ENCODE measurements at places on chromosomes 12 and 14. TPM values are rescaled to one million over a fixed set of nuclear protein-coding genes. Genes with fewer than 3 reads are reported as not detected.

The GUCY2C gene
- not detected for total RNA-seq

DNA sequence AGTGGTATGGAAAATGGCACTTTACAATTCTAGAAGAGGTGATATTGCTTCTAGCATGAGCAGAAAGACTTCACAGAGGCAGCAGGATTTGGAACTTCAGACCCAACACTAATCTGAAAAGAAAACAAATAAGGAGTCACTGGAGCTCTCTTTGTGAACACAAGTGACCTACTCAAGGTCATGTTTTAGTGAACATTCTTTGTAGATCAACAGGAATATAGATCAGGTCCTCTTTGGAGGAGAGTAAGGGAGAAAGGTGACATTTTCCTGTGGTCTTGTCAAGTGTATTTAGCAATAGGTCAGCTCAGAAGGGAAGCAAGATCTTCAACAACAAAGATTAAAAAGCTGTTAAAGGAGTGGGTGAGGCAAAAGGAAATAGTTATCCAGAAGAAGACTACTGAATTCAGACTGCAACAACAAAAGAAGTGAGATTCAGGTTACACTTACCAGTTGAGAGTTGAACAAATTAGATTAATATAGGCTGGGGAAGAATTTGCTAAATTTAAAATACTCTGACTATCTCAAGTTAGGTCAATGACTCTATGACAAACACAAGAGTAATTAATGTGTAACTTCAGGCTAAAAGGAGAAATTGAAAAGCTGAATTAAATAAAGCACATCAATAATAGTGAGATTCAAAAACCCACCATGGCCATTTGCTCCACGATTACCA, 528.2 kb downstream of the RPS29 start:
- no peak for DNase-seq

The PDZRN4 gene
- not detected for total RNA-seq

The CMKLR1 gene
- 34.5 TPM for total RNA-seq

The LRP1-AS gene
- total RNA-seq, result not detected

The CRY1 gene
- total RNA-seq, result 17.2 TPM

GRCh38 chr12:26058308-26058707, 66.5 kb downstream of the BHLHE41 start:
- DNase-seq, result no peak

The TSHR gene
- not detected for total RNA-seq

The NANOG gene
- not detected for total RNA-seq

GRCh38 chr14:76547831-76548230, 171.9 kb downstream of the ESRRB start:
- DNase-seq, result no peak

The SDR9C7 gene
- not detected for total RNA-seq

The PRKAG1 gene
- total RNA-seq, result 81.3 TPM

The RPL10L gene
- not detected for total RNA-seq

DNA sequence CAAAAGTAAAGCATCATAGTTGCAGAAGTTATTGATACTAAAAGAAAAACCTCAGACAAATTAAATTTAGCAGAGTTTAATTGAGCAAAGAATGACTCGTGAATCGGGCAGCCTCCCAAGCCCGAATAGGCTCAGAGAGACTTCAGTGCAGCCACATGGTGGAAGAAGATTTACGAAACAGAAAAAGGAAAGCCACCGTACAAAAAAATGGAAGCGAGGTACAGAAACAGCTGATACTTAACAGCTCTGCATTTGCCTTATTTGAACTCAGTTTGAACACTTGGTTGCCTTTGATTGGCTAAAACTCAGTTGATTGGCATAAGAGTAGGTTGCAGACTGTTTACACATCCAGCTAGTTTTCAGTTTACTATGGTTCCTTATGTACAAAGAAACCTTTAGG, 12.9 kb downstream of the TTC9 start:
- DNase-seq, result no peak

GRCh38 chr14:32017587-32017986, 59.5 kb upstream of the ARHGAP5 start:
- DNase-seq, result no peak

The RAB2B gene
- 12.6 TPM for total RNA-seq

- DNase-seq, result no peak
Measured at GRCh38 chr12:131323879-131324278, 370.2 kb downstream of the ADGRD1 start.

- no peak for DNase-seq
Measured at GRCh38 chr14:104121142-104121541, 17.2 kb upstream of the KIF26A start.

GRCh38 chr12:46391630-46392029, 19.1 kb upstream of the SLC38A2 start:
- DNase-seq, result no peak

GRCh38 chr12:24223926-24224325, 274.5 kb upstream of the SOX5 start:
- DNase-seq, result no peak

DNA sequence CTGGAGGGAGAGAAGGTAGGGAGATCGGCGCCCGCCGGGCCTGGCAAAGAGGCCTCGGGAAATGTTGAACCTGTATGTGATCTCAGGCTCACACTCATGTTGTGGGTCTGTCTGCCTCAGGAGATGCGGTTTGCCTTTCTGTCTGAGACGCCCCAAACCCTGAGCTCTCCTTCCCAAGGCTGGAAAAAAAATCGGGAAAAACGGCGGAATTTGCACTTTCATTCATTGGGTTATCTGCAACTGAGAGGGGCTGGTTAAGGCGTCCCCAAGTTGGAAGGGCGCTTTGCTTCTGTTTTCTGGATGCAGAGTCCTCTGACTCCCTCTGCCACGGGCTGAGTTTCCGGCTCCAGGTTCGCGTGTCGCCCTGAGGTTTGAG, 5.0 kb upstream of the HOXC9 start:
- no peak for DNase-seq

DNA sequence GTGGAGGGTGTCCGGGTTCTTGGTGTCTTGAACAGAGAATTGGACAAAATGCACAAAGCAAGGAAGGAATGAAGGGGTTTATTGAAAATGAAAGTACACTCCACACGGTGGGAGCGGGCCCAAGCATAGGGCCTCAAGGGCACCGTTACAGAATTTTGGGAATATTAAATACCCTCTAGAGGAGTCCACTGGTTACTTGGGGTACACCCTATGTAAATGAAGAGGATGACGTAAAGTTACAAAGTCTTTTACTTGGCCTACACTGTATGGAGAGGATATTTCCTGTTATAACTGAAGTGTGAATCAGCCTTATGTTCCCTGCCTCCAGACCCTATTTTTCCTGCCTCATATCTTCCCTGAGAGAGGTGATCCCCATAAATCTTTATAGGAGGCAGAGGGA, 102.6 kb downstream of the RIN3 start:
- no peak for DNase-seq

GRCh38 chr12:49874142-49874897, 29.4 kb downstream of the FAIM2 start:
- peak; percentile 13 for DNase-seq

DNA sequence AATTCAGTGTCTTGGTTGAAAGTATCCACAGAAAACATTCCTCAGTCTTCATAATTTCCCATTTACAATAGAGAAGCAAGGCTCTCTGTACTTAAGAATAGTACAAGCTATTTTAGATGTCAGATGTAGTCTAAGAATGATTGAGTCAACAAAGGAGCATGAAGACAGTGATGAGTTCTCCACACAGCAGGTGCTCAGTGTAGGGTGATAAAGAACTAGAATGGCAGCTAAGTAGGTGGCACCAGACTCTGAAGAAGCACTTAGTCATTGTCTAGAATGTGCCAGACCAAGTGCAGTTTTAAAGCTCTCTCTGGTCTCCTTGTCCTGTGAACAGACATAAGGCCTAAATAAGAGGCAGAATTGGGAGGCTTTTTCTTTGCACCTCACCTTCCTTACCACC, 504.6 kb downstream of the NRXN3 start:
- DNase-seq, result no peak

The FBLN5 gene
- total RNA-seq, result not detected

GRCh38 chr14:64998455-64998931, 11.8 kb downstream of the FNTB start:
- peak; percentile 45 for DNase-seq

The EPYC gene
- total RNA-seq, result not detected

- DNase-seq, result peak; percentile 54
Measured at GRCh38 chr12:67714648-67715047, 66.1 kb downstream of the DYRK2 start.

- DNase-seq, result no peak
Measured at GRCh38 chr12:50567926-50568325, 63.1 kb downstream of the DIP2B start.

DNA sequence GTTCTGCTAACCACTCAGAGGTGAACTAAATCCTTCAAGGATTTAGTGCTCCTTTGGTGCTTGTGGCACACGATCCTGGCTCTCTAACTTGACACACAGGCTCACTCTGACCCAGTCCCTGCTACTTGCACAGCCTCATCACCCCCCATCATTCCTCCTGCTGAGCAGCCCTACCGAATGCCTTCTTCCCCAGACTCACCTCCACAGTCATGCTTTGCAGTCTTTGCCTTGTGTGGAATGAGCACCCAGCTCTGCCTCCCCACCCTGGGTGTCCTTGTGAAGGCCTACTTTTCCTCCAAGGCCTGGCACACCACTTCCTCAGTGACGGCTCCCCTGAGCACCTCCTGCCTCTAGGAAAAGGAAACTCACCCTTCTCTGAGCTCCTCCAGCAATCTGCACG, 7.9 kb upstream of the TINF2 start:
- no peak for DNase-seq

The KRT78 gene
- 0.36 TPM for total RNA-seq

The KRT6C gene
- not detected for total RNA-seq

The MGAT4C gene
- not detected for total RNA-seq

The PLA2G1B gene
- not detected for total RNA-seq

DNA sequence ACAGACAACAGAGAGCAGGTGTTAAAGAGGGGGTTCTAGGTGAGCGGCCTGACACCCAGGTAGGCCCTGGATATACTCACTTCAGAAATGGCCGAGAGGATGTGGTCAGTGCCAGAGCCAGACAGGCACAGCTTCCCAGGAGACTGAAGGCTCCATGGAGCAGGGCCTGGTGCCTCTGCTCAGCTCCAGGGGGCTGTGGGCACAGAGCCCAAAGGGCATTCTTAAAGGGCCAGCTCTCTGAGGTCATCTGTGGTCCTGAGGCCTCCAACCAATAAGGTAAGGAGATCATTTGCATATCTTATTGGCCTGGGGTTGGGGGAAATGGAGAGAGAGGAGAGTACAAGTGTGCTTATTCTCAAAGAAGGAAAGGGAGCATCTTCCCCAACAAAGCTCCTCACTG, 9.7 kb upstream of the PCK2 start:
- no peak for DNase-seq

The MGP gene
- 7.9 TPM for total RNA-seq

The LTBR gene
- total RNA-seq, result 32.3 TPM

DNA sequence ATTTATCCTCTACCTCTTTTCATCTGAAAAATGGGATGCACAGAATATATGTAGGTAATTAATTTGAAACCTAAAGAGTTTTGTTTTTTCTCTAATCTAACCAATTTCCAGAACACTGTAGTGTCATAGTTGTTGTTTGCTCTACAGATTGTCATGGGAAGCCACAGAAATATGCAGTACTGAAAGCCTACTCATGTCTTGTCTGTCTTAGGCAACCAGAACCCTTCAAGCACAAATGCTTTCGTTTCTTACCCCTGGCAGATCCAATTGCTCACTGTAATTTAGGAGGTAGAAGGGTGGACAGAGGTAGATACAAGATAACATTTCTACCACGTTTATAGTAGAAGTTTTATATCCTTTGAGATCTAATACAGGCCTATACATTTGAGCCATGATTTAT, 330.2 kb upstream of the NOVA1 start:
- no peak for DNase-seq

DNA sequence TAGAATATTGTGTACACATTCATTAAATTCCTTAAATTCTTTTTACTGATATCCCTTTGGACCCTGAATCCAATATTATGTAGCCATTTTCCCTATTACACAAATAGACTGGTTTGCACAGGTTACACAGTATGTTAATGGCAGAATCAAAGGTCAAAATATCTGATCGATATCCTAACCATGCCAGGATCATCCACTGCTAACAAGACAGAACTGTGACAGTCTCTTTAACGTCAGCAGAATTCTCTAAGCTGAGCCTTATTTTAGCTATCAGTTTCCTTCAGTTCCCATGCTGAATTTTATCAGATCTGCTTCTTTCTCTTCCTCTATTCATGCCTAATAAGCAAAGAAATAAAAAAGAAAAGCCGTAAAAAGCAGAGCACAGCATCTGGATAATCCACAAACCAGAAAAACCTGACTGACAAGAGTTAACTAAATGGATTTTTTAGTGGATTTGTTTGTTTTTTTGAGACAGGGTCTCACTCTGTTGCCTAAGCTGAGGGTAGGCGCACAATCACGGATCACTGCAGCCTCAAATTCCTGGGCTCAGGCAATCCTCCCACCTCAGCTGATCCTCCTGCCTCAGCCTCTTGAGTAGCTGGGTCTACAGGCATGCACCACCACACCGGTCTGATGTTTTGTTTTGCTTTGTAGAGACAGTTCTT, 130.4 kb downstream of the PAWR start:
- DNase-seq, result no peak

DNA sequence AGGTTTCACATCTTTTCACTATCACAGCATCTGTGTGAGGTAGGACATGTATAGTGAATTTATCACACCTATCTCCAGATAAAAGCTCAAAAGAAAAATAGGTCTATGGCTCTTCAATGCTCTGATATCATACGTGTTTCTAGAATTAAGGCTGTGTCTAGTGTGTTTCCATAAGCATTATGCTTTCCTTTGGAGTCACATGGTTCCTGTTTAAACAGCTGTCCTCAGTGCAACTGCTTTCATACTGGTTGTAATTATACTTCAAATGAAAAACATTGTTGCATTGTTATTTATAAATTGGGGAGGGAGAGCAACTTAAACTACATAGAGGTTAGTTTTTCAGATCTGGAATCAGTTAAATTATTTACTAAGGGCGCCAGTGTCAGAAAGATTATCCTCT, 151.6 kb downstream of the SYT1 start:
- no peak for DNase-seq

GRCh38 chr12:51009056-51009440, 17.1 kb downstream of the SLC11A2 start:
- DNase-seq, result peak; percentile 51

DNA sequence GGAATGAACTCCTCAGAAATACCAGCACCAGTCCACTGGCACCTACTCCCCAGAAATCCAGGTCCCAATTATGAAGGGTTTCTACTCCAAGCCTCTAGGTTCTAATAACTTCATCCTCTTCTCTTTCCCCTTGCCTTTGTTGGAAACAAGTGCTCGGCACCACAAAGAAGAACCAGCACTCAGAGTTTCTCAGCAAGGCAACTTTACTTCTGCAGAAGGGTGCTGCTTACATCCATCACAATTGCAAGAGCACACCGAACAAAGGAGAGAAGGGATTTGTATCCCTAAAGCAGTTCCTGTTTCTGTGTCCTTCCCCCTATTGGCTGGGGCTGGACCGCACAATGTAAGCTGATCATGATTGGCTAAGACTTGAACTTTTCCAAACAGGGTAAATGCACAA, 74.2 kb upstream of the GNG2 start:
- no peak for DNase-seq

- DNase-seq, result no peak
Measured at GRCh38 chr12:5578775-5579174, 146.9 kb downstream of the NTF3 start.

The NRL gene
- 1.5 TPM for total RNA-seq

- DNase-seq, result peak; percentile 2
Measured at GRCh38 chr14:98769326-98769725, 502.7 kb downstream of the BCL11B start.

- DNase-seq, result no peak
Measured at GRCh38 chr12:59260202-59260601, 335.6 kb upstream of the SLC16A7 start.

All from RPMI7951 (cell line).